ENCODE measurements at places on chromosomes 2 and 18.

- DNase-seq: no peak
Measured at GRCh38 chr2:30201990-30202389, 29.3 kb upstream of the LBH start.

DNA sequence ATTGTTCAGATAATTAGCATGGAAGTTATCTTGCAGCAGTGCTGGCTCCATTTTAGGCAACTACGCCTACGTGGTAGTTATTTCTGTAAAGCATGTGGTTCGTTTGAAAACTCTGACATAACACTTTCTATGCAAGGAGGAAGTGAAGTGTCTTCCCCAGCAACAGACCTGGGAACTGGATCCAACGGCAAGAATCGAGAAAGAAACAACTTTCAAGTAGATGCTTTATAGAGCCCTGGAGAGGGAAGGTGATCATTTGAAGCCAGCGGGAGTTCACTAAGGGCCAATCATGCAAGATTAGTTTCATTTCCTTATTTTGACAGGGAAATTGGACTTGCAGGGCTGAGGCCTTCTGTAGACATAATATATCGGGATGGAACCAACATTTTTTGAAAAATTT lies 218.3 kb downstream of the ACKR3 start:
- DNase-seq: no peak

- no peak for DNase-seq
Measured at GRCh38 chr2:145623136-145623535, 1103.2 kb upstream of the ZEB2 start.

DNA sequence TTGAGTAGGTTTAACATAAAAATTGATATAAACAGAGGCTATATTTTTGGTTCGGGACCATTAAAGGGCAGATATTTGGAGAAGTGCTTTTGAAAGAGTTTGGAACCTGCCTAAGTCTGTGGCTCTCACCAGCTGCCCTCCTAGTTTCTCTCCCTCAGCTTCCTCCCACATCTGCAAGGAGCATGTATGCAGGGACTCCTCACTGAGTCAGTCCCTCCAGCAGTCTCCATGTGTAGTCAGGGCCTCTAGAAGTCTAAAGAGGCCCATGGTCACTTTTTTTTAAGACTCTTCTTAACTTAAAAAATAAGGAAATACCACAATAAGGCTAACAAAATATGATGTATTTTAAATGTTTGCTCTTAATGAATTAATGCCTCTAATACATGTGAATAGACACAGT lies 220.0 kb upstream of the TANK start:
- DNase-seq: no peak

DNA sequence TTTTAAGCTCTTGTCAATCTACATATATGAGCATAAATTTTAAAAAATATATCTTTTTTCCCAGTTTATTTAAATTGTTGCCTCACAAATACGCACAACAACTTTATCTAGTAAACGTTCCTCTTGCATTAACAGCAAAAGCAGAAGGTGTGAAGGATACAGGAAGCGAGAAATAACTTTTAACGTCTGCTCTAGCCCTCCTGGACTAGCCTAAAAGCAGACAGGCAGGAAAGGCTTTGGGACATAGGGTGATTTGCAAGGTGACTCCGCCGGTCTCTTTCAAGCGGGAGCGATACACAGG lies 434 bp upstream of the DUSP19 start:
- no peak for DNase-seq

DNA sequence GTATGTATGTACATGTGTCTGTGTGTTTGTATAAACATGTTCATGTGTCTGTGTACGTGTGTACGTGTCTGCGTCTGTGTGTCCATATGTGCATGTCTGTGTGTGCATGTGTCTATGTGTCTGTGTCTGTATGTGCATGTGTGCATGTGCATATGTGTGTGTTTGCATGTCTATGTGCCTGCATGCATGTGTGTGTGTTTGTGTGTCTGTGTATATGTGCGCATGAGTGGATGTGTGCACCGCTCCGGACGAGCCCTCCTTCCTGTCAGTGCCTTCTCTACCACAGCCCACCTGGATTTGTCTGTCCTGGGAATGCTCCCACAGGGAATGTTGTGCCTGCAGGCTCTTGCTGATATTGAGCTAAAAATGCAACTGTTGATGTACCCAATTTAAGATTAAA lies 113.3 kb upstream of the EPC2 start:
- no peak for DNase-seq

- DNase-seq: no peak
Measured at GRCh38 chr2:99808361-99809200, 318.8 kb upstream of the REV1 start.

GRCh38 chr2:217551252-217551899 lies 451.4 kb downstream of the TNS1 start:
- DNase-seq: no peak

DNA sequence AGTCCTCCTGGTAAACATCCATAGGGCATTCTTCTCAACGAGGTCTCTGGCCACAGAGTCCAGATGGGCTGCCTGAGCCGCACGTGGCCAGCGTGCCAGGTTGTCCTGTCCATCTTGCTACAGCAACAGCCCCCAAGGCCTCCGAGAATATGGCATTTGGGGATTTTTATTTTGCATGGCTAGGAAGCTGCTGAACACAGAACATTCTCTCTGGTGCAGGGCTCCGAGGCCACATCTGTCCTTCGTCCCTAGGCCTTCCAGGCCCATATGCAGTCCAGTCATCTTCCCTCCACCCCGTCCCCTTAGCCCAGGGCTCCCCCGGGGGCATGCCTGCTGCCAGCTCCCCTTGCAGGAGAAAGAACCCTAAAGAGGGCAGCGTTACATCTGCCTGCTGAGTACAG lies 2.3 kb downstream of the HDAC4 start:
- no peak for DNase-seq
